ENCODE measurements at places on chromosomes 1 and 21.

DNA sequence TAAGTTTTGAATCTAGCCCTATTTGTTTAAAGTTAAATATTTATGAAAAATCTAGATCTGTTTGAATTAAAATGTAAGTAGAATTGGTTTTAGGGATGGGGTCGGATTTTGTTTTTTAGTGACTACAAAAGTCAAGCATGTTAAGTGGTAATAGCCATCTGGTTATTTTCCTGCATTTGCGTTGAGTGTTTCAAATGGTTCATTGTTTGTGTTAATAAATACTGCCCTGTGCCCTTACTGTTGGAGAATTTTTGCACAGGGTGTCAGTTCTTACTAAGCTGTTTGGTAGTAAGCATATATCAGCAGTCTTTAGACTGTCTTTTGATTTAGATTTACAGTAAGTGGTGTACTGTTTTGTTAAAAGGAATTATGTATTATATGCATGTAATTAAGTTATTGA is 46.1 kb upstream of the TARS2 start:
- no peaks in the 10 kb centered on the region for H3K4me1 ChIP-seq
- no peak for DNase-seq
- no peak overlapping the region for H3K4me3 ChIP-seq
- peaks cover 29% of the 10 kb centered on the region for H3K36me3 ChIP-seq
- no peaks in the 10 kb centered on the region for H3K27me3 ChIP-seq

DNA sequence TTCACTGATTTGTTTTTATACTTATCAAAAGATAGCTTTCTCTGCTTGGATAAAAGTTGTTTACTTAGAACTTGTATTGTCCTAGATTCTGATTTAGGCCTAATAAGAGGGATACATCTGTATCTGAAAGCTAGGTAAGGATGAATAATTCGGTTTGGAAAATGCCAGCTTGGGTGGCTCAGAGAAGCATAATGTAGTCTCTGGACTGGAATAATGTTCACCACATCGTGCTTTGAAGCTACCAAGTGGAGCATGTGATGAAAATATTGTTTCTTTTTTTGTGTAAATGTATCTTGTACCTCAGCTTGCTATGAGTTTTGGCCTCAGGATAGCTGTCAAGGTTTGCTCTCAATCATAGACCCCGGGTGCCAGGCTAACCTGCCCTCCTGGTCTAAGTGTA is 49.2 kb downstream of the VPS13D start:
- no peak overlapping the region for H3K4me3 ChIP-seq
- no peak overlapping the region for H3K27ac ChIP-seq
- peaks cover 28% of the 10 kb centered on the region for H3K36me3 ChIP-seq
- H3K4me1 ChIP-seq, result no peaks in the 10 kb centered on the region
- no peaks in the 10 kb centered on the region for H3K27me3 ChIP-seq
- no peak for DNase-seq

GRCh38 chr1:214503553-214503952 is 47.8 kb downstream of the PTPN14 start:
- peaks cover 54% of the 10 kb centered on the region for H3K4me1 ChIP-seq
- no peak for DNase-seq
- H3K27me3 ChIP-seq, result no peaks in the 10 kb centered on the region
- no peak overlapping the region for H3K4me3 ChIP-seq

DNA sequence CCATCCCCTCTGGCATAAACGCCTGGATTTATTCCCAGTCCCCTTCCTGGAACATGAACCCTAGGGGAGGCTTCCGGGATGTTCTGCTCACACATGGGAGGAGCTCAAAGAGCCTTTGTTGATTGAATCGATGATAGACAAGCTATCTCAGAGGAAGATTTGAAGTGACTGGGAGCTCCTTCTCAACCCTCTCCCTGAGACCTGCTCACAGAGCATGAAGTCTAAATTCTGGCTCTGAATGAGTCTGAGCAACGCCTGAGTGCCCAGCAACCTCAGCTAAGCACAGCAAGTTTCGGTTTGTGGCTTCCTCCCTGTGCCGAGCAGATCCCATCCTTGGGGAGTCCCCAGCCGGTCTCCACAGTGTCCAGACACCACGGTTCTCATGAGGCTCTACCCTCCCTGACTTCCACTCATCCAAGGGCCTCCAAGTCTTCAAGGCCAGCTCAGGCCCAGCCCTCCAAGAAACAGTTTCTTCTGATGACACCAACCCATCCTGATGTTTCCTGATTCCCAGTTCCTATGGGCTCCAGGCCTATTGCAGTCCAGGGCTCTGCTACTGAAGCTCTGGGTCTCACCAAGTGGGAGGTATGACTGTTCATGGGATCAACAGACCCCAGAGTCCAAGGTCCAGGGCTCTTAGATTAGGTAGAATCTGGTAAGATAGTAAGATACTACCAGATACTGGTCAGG is 190.8 kb downstream of the DYRK1A start:
- no peaks in the 10 kb centered on the region for H3K4me1 ChIP-seq
- H3K27me3 ChIP-seq, result no peaks in the 10 kb centered on the region
- no peak overlapping the region for H3K27ac ChIP-seq
- H3K4me3 ChIP-seq, result no peak overlapping the region
- H3K36me3 ChIP-seq, result no peaks in the 10 kb centered on the region

- H3K27me3 ChIP-seq, result no peaks in the 10 kb centered on the region
- no peaks in the 10 kb centered on the region for H3K4me1 ChIP-seq
- no peak for DNase-seq
- no peaks in the 10 kb centered on the region for H3K36me3 ChIP-seq
- no peak overlapping the region for H3K4me3 ChIP-seq
- H3K27ac ChIP-seq, result no peak overlapping the region
Measured at GRCh38 chr1:17567582-17567981, 28.1 kb downstream of the ARHGEF10L start.

DNA sequence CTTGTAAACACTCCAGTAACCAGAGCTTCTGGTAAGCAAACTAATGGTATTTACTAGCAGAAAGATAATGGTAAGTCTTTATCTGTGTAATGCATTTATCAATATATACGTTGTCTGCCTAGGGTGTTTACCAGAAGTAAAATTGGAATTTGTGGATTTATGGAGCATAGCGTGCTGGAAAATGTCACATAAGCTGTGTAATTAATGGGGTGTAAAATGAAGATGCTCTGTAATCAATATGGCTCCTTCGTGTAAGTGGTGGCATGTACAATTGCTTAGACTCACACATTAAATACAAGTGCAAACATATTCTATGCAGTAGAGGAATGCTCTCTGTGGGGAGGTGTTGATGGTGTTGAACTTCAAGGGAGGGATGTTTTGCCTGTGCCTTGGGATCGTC is 62.2 kb upstream of the SRSF10 start:
- no peaks in the 10 kb centered on the region for H3K27me3 ChIP-seq
- H3K27ac ChIP-seq, result no peak overlapping the region
- DNase-seq, result no peak
- H3K4me3 ChIP-seq, result no peak overlapping the region

DNA sequence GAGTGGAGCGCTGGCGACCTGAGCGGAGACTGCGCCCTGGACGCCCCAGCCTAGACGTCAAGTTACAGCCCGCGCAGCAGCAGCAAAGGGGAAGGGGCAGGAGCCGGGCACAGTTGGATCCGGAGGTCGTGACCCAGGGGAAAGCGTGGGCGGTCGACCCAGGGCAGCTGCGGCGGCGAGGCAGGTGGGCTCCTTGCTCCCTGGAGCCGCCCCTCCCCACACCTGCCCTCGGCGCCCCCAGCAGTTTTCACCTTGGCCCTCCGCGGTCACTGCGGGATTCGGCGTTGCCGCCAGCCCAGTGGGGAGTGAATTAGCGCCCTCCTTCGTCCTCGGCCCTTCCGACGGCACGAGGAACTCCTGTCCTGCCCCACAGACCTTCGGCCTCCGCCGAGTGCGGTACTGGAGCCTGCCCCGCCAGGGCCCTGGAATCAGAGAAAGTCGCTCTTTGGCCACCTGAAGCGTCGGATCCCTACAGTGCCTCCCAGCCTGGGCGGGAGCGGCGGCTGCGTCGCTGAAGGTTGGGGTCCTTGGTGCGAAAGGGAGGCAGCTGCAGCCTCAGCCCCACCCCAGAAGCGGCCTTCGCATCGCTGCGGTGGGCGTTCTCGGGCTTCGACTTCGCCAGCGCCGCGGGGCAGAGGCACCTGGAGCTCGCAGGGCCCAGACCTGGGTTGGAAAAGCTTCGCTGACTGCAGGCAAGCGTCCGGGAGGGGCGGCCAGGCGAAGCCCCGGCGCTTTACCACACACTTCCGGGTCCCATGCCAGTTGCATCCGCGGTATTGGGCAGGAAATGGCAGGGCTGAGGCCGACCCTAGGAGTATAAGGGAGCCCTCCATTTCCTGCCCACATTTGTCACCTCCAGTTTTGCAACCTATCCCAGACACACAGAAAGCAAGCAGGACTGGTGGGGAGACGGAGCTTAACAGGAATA is 4.2 kb downstream of the TFAP2E start:
- H3K4me3 ChIP-seq, result no peak overlapping the region
- no peaks in the 10 kb centered on the region for H3K36me3 ChIP-seq
- no peaks in the 10 kb centered on the region for H3K27me3 ChIP-seq
- DNase-seq, result no peak
